ENCODE measurements at places on chromosomes 3 and 15.

DNA sequence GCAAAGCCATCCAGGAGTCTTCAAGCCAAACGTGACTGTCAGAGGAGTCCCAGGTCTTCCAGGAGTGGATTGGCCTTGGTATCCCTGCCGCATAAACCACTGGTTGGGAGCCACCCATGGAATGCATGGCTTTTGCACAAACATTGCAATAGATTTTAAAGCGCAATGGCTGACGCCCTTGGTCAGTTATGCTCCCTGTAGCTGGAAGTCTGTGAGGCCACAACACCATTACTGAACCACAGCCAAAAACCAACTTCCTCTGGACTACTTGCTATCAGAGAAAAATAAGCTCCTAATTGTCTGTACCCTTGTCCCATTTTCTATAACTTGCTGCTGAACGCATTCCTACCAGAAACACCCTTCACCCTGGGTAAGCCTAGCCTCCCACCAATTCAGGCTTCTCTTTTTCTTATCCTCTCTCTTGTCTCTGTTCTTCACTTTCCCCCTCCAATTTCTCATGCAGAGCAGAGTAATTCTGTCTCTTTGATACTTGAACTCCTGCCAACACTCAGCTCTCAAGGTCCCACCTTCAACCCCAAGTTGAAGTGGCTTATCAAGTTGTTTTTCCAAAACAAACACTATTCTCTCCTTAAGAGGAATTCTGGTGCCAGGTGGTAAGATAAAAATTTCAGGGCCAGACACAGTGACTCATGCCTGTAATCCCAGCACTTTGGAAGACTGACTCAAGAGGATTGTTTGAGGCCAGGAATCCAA is 176.4 kb upstream of the UBE2E1 start:
- no peak for DNase-seq

GRCh38 chr15:79617071-79617470 is 184.9 kb downstream of the MINAR1 start:
- DNase-seq = no peak

DNA sequence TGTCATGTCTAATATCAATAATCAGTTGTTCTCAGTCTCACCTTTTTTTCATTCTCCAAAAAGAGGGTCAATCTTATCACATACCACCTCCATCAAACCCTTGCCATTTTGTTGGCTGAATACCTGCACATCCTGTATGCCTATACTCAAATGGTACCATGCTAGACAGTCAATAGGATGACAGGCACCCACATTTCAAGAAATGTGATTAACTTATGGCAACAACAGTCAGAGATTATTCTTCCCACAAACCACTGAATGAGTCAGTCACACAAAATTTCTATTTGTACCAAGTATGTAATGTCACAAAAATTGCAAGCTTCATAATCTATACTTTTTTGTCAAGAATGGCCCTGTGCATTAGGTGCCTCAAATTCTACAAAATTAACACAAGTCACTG is 5.1 kb upstream of the SLC27A2 start:
- DNase-seq = no peak

- no peak for DNase-seq
Measured at GRCh38 chr15:59616379-59616778, 4.8 kb downstream of the GCNT3 start.

GRCh38 chr3:47250309-47251060 is 32.1 kb downstream of the KIF9 start:
- no peak for DNase-seq

GRCh38 chr3:17050071-17050470 is 165.3 kb downstream of the PLCL2 start:
- DNase-seq = no peak

DNA sequence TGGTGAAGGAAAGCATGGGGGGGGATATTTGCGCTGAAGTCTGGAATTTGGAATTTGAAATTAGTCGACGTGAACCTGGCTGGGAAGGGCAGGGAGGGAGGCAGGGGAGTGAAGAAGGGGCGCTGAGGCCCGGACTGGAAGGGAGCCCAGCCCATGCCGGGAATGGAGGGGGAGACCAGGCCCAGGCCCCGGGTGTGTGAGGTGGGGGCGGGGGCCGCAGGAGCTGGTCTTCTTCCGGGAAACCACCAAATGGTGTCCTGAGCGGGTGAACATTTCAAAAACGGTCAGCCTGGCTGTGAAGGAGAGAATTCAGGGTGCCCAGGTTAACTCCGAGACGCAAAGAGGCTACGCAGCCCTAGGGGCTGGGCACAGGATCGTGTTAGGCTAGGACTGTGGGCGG is 497 bp upstream of the PRR20G start:
- DNase-seq = no peak

DNA sequence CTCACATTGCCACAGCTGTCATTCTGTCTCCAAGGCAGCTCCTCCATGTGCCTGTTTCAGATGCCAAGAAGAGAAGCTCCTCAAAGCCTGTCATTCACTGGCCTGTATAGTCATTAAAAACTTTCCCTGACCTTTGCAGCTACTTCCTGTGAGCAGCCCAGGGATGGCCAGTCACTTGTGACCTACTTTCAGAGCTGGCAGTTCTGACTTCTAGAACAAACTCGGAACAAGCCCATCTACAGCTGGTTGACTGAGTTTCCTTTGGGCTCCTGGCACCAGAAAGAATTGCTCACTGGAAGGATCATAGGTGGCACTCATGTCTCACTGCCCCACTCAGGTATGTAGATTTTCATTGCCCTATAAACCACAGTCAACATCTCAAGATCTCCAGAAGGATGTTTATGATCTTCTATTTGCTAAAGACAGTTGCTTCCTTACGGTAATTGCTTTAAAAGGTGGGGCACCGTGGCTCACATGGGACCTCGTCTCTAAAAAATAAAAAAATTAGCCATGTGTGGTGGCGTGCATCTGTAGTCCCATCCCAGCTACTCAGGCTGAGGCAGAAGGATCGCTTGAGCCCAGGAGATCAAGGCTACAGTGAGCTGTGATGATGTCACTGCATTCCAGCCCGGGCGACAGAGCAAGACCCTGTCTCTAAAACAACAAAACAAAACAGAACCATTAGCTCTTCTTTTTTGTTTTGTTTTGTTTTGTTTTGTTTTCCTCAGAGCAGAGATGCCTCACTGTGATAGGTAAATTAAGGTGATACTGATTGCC is 11.2 kb upstream of the ATP13A3 start:
- no peak for DNase-seq

DNA sequence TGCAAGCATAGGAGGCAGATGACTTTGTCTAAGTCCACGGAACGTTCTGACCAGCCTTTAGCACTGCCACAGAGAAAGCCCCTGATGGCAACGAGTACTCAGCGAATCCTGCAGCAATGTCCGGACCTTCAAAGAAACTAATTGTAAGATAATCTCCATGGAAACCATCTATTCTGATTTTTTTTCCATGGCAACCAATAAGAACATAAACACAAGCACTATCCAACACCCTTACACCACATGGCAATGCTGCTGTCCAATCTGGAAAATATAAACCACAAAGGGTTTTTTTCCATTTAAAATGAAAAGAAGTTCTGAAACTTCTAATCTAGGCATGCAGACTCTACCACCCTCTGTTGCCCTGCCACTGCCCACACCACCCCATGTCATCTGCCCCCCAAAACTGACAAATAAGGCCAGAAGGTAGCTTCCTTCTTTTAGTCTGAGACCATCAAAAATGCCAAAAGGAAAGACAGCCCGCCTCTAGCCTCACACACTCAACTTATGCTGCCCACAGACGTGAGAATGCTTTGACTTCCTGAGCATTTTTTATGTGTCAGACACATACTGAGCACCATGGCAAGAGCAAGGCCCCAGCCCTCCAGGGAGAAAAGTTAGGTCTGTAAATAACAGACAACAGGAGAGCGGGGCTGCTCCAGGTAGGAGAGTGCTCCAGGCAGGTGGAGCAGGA is 44.5 kb downstream of the POC1A start:
- no peak for DNase-seq

GRCh38 chr3:40877631-40878463 is 321.5 kb upstream of the CTNNB1 start:
- no peak for DNase-seq

GRCh38 chr15:79071901-79072300 is 18.7 kb downstream of the RASGRF1 start:
- no peak for DNase-seq

DNA sequence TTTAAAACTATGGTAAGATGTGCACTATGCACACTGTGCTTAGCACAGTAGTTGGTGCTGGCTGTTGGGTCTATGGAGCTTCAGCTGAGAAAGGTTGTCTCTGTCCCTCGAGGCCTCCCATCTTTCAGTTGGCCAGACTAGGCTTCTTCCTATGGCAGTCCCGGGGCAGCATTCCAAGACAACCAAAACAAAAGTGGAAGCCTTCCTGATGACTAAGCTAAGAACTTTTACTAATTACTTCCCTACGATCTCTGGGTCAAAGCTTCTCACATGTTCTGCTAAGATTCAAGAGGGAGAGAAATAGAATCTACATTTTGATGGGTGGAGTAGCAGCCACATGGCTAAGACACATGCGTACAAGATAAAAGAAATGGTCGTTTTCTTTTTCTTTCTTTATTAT is 342.8 kb downstream of the TUSC7 start:
- DNase-seq = no peak

- no peak for DNase-seq
Measured at GRCh38 chr3:106183762-106184391, 315.1 kb upstream of the CBLB start.

- DNase-seq = no peak
Measured at GRCh38 chr15:29097971-29098370, 171.7 kb downstream of the NSMCE3 start.

- DNase-seq = no peak
Measured at GRCh38 chr3:53845103-53845880, 927 bp downstream of the CHDH start.

GRCh38 chr15:66939016-66939415 is 126.4 kb upstream of the SMAD3 start:
- DNase-seq = no peak

DNA sequence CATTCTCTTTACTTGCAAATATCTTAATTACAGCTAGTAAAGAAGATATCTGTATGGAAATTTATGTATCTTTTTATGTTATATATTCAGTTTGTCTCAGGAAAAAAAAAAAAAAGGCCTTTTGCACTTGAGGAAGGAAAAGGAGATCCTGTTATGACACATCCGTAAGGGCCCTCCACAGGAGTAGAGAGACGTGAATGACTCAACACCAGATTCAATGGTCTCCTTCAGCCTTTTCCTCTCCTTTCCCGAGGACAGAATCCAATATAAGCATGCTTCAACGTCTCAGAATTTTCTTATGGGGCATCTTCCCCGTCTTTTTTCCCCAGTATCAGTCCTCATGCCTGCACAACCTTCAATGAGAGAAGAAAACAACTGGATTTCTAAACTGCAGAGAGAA is 340.3 kb downstream of the NTRK3 start:
- DNase-seq = no peak

DNA sequence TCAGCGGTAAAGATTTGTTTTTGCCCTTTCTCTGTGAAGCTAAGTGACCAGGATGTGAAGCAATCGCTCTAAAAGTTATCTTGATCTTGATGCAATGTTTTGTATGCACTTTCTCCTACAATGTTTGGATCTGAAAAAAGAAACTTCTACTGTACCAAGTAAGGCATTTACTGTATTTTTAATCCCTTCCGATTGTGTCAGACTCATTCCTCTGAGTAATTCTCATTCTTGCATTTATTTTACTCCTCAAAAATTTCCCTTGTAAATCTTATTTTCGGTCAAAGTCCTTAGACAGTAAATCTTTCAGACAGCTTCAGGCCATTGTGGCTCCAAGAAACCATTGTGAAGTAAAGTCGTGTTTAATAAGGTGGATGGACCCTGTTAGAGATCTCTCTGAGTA is 141.9 kb downstream of the TP63 start:
- no peak for DNase-seq

DNA sequence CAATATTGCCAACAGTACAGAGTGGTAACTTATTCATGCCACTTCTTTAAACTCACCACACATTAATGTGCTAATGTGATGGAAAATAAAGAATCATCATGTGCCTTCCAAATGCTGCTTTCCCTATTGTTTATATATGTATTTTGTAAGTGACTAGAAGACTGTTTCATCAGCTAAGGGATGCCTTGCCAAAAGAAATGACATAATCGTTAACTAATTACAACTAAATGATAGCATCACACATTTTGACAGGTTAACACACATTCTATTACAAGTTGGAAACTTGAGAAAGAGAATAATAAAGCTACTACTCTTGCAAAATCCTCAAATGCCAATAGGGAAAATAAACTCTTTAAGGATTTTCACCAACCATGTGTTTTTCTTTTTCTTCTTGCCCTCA is 329.9 kb upstream of the AGTR1 start:
- DNase-seq = no peak

GRCh38 chr3:114223143-114223542 is 14.2 kb downstream of the ZNF80 start:
- no peak for DNase-seq

GRCh38 chr15:91235376-91235775 is 135.3 kb downstream of the SV2B start:
- no peak for DNase-seq

- no peak for DNase-seq
Measured at GRCh38 chr3:50572801-50573371, 3.6 kb downstream of the HEMK1 start.

GRCh38 chr15:78056714-78057269 is 20.7 kb downstream of the TBC1D2B start:
- no peak for DNase-seq

- DNase-seq = no peak
Measured at GRCh38 chr15:90259524-90259923, 5.9 kb upstream of the NGRN start.

DNA sequence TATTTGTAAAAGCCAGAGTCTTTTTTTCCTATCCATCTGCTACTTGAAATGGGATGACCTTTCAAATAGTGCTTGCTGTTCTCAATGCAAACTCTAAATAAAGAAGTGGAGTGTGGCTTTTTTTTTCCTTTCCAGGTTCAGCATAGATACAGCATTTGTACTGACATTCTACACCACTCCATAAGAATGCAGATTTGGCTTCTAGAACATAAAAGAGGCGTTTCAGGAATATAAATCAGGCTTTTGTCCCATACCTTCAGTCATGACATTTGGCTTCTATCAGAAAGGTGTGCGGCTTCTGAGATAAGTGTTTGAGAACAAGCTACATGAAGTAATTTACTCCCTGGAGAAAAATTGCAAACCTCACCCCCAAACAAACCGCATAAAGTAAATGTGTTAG is 553.1 kb downstream of the FHIT start:
- no peak for DNase-seq

GRCh38 chr3:196431181-196432136 is 768 bp downstream of the UBXN7 start:
- DNase-seq = no peak

- DNase-seq = no peak
Measured at GRCh38 chr3:109225516-109225915, 89.0 kb downstream of the C3orf85 start.

Measured in stimulated activated CD8-positive, alpha-beta memory T cell treated with anti-CD3 and anti-CD28 coated beads, Interleukin-12 subunit alpha, Interleukin-12 subunit beta, amount 100 ng/mL, for 1 hour (primary cell).